ENCODE measurements at places on chromosomes 11 and 22. TPM values are rescaled to one million over a fixed set of nuclear protein-coding genes. Genes with fewer than 3 reads are reported as not detected.
A peak's percentile ranks its signal among the peaks of the same experiment; 100 is the strongest.

DNA sequence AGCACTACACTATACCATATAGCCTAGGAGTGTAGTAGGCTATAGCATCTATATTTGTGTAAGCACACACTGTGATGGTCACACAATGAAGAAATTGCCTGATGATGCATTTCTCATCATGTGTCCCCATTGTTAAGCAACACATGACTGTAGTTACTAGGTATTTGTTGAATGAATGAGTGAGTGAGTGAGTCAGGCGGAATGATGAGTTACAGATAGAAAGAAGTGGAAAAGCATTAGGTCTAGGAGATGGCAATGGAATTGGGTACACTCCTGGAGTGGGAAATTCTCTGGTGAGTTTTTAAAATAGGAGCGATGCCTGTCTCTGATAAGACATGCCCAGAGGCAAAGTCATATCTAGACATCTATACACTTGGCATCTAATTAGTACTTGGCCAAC, 160.5 kb upstream of the TBCEL start:
- H3K36me3 ChIP-seq = no peaks in the 10 kb centered on the region
- H3K4me3 ChIP-seq = no peak overlapping the region
- no peaks in the 10 kb centered on the region for H3K27me3 ChIP-seq
- no peak overlapping the region for H3K27ac ChIP-seq
- no peak for DNase-seq
- no peaks in the 10 kb centered on the region for H3K4me1 ChIP-seq

GRCh38 chr22:46933040-46933930, 170.8 kb downstream of the TBC1D22A start:
- H3K27me3 ChIP-seq = no peaks in the 10 kb centered on the region
- H3K36me3 ChIP-seq = no peaks in the 10 kb centered on the region
- DNase-seq = no peak
- no peaks in the 10 kb centered on the region for H3K4me1 ChIP-seq
- no peak overlapping the region for H3K4me3 ChIP-seq
- no peak overlapping the region for H3K27ac ChIP-seq

DNA sequence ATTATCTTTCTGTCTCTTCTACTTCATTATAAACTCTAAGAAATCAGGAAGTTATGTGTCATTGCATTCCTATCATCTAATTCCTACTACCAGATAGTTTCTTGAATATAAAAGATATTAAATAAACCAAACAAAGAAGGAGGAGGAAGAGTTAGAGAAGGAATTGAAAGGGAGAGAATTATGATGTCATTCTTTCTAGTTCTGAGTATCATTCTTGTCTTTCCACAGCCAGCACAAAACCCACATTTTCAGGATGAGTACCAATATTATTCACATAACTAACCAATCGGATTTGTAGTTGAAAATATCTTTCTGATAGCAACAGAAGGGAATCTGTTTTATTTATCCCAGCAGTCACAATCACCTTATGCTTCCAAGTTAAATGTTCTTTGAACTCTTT, 13.3 kb downstream of the MS4A13 start:
- H3K27me3 ChIP-seq = no peaks in the 10 kb centered on the region
- DNase-seq = no peak
- no peak overlapping the region for H3K27ac ChIP-seq
- no peaks in the 10 kb centered on the region for H3K4me1 ChIP-seq

DNA sequence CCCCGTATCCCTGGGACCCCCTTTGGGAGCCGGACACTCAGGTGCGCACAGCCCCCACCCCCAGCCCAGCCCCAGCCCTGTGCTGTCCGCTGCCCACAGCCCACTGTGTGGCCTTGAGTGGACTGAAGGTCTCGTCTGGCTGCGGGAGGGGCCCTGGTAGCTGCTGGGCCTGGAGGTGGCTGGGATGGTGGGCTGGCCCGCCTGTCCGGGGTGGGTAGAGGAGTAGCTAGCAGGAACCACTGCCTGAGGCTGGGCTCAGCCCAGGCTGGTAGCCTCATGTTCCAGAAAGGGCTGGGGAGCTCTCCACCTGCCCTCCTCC, 4.6 kb upstream of the MUC6 start:
- DNase-seq = no peak
- no peaks in the 10 kb centered on the region for H3K27me3 ChIP-seq
- H3K27ac ChIP-seq = no peak overlapping the region
- H3K36me3 ChIP-seq = no peaks in the 10 kb centered on the region
- no peaks in the 10 kb centered on the region for H3K4me1 ChIP-seq
- no peak overlapping the region for H3K4me3 ChIP-seq

DNA sequence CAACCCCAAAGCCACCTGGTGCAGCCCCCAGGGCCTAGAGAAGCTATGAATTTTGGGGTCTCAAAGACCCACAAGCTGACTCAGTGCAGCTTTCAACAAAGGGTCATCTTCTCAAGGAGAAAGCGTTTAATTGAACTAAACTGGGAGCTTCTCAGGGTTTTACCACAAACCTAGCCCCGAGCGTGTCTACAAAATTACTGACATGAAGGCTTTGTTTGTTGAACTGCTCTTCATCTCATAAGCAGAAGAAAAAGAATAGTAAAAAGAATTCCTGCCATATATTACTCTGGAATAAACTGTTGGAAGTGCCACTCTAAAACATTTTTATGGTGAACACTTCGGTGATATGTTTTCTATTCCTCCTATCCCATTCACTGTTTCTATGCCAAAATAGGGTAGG, 50.8 kb upstream of the INCENP start:
- DNase-seq = no peak
- no peaks in the 10 kb centered on the region for H3K4me1 ChIP-seq
- no peak overlapping the region for H3K27ac ChIP-seq
- no peak overlapping the region for H3K4me3 ChIP-seq

DNA sequence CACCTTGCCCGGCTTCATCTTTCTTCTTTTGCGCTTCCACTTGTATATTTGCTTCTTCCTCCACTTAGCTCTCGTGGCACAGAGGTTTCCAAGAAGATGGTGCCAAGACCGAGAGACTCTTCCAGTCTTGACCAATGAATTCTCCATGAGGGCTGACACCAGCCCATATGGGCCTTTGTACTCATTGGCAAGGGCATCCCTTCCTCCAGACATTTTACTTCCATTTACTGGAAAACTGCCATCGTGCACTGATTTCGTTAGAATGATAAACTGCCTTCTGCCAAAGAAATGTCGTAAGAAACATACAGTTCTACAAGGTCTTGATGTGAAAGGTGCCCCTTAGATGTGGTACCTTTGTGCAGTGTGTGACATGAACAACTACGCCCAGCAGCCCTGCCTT, 4.7 kb upstream of the MIEF1 start:
- H3K27ac ChIP-seq = no peak overlapping the region
- H3K27me3 ChIP-seq = no peaks in the 10 kb centered on the region
- H3K36me3 ChIP-seq = no peaks in the 10 kb centered on the region
- no peak for DNase-seq

DNA sequence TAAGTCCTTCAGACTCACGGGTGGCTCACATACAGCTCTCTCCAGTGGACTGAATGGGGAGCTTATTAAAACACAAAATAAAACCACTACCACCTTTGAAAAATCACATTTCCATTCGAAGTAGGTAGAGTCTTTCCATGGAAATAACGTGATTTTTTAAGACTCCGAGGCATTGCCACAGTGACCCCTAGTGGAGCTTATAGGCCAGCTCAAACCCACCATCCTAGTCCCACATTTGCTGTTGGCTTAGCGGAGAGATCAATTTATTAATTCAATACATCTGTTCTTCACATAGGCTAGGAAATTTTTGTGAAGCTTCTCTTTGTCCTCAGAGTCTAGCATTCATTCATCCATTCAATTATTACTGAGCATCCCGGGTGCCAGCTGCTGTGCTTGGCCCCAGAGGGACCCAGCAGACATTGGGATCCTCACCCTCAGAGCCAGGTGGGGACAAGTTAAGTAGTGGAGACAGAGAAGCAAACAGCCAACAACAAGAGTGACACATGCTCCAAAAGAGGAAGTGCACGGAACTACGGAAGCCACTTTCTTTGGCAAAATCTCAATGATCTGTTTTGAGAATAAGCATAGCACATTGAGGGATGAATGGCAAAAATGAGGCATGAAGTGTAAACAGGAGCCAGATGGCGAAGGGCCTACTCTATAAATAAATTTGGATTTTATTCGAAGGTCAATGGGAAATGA, 10.2 kb upstream of the P4HA3 start:
- H3K4me3 ChIP-seq = peak overlapping the region; percentile 20
- H3K27ac ChIP-seq = no peak overlapping the region
- H3K27me3 ChIP-seq = no peaks in the 10 kb centered on the region
- DNase-seq = no peak
- H3K4me1 ChIP-seq = peaks cover 57% of the 10 kb centered on the region
- no peaks in the 10 kb centered on the region for H3K36me3 ChIP-seq

- no peaks in the 10 kb centered on the region for H3K4me1 ChIP-seq
- DNase-seq = no peak
- H3K27me3 ChIP-seq = no peaks in the 10 kb centered on the region
- no peak overlapping the region for H3K4me3 ChIP-seq
Observed at GRCh38 chr11:69358398-69359020, 64.6 kb downstream of the MYEOV start.

- no peak overlapping the region for H3K4me3 ChIP-seq
- no peak overlapping the region for H3K27ac ChIP-seq
- H3K36me3 ChIP-seq = no peaks in the 10 kb centered on the region
- H3K27me3 ChIP-seq = no peaks in the 10 kb centered on the region
- no peak for DNase-seq
Observed at GRCh38 chr11:7488681-7489080, 3.4 kb downstream of the OLFML1 start.

DNA sequence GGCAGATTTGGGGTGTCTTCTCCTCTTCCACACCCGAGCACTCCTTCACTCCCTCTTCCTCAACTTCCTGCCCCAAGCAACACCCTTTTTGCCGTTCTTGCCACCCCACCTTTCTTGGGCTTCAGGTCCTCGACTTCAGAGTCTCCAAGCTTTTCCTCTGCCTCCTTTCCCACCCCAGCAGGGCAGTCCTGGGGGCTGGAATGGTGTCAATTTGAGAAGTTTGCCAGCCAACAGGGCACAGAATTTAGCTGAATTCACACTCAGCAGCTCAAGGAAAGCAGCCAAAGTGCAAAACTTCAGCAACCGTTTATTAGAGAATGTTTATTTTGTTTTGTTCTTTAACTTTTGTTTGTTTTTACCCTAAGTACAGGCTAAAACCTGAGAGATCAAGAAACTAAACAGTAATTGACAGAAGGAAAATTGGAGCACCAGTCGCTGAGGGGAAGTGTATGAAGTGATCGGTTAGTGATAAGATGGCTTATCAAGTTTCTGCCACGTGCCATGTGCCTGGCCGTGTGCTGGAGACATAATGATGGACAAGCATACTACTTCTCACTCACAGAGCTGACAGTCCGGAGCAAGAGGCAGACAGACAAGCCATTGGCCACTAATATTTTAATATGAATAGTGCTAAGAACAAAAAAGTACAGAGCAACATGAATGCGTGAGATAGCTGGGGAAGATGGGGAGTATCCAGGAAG, 44.4 kb downstream of the AHNAK start:
- H3K27me3 ChIP-seq = no peaks in the 10 kb centered on the region
- H3K27ac ChIP-seq = no peak overlapping the region
- DNase-seq = no peak
- H3K36me3 ChIP-seq = no peaks in the 10 kb centered on the region

- peak overlapping the region; percentile 20 for H3K27ac ChIP-seq
- H3K27me3 ChIP-seq = no peaks in the 10 kb centered on the region
- peak overlapping the region; percentile 74 for H3K4me3 ChIP-seq
- peaks cover 32% of the 10 kb centered on the region for H3K4me1 ChIP-seq
Observed at GRCh38 chr22:50270666-50271394, 650 bp upstream of the MAPK11 start.

GRCh38 chr22:35601743-35602615, 15.2 kb downstream of the MB start:
- H3K27me3 ChIP-seq = no peaks in the 10 kb centered on the region
- no peak overlapping the region for H3K4me3 ChIP-seq
- no peak for DNase-seq
- no peaks in the 10 kb centered on the region for H3K36me3 ChIP-seq
- peaks cover 12% of the 10 kb centered on the region for H3K4me1 ChIP-seq

- H3K4me3 ChIP-seq = no peak overlapping the region
- no peaks in the 10 kb centered on the region for H3K36me3 ChIP-seq
- no peaks in the 10 kb centered on the region for H3K27me3 ChIP-seq
- H3K27ac ChIP-seq = peak overlapping the region; percentile 90
- DNase-seq = peak; percentile 93
Observed at GRCh38 chr11:76614471-76615179, 55.9 kb downstream of the LRRC32 start.

GRCh38 chr11:101618709-101619108, 34.9 kb upstream of the TRPC6 start:
- no peak overlapping the region for H3K27ac ChIP-seq
- no peaks in the 10 kb centered on the region for H3K36me3 ChIP-seq
- no peak overlapping the region for H3K4me3 ChIP-seq
- no peak for DNase-seq

- peak overlapping the region; percentile 70 for H3K27ac ChIP-seq
- H3K4me1 ChIP-seq = peaks cover 22% of the 10 kb centered on the region
- no peaks in the 10 kb centered on the region for H3K36me3 ChIP-seq
- H3K27me3 ChIP-seq = no peaks in the 10 kb centered on the region
Observed at GRCh38 chr11:119339589-119340334, 921 bp downstream of the C1QTNF5 start.

DNA sequence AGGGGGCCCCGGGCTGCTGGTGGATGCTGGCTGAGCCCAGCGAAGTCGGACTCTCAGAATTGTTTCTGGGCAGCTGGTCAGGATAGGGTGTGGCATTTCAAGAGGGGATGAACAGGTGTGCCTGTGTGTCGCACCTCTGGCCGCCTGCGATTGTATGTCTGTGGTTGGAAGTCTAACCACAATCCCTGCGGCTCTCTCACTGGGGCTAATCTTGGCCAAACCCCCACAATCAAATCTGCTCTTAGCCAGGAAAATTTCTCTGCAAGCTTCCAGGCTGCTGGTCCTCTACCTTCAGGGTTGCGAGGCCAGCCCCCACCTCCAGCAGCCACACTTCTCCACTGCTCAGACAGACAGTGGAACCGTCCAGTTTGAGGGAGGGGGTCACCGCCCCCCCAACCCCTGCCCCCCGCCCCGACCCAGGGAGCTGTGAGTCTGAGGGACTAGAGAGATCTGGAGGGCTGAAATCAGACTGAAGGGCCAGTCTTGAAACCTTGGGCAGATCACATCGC, 953 bp downstream of the ATG16L2 start:
- DNase-seq = no peak
- peak overlapping the region; percentile 81 for H3K4me3 ChIP-seq
- peak overlapping the region; percentile 86 for H3K27ac ChIP-seq
- peaks cover 30% of the 10 kb centered on the region for H3K4me1 ChIP-seq

Gene OOSP2
- total RNA-seq = not detected

Gene RAB6A
- 179 TPM for total RNA-seq
